ENCODE measurements at places on chromosomes 5 and 9.

GRCh38 chr9:87696641-87697040 is 29.3 kb upstream of the CTSL start:
- no peak for DNase-seq

DNA sequence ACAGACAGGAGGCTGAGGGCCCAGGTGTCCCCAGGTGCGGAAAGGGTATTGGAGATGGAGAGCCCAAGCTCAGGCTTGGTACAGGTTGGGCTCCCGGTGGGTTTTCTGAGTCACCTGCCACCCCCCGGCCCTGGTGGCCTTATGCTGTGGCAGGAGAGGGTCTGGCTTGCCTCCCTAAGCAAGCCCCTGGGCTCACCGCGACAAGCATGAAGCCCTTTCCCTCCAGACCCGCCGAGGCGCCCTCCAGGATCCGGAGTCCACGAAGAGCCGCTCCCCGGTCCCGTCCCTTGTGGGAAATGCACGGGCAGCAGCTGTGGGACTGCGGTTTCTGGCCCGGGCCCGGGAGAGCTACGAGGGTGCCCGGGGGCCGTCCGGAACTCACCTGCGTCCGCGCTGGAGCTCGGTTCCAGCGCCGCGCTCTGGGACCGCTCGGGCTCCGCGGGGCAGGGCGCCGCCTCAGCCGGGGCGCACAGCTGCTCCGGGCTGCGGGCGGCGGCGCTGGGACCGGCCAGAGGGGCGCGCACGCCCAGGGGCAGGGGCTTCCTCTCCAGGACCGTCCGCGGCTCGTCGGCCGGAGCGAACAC is 757 bp downstream of the SAPCD2 start:
- DNase-seq: peak; percentile 35

GRCh38 chr5:402615-403359 is 40.2 kb upstream of the EXOC3 start:
- no peak for DNase-seq

- DNase-seq: no peak
These were observed 785.3 kb upstream of the RIOK2 start for GRCh38 chr5:97968346-97968745.

GRCh38 chr5:43396762-43397304 is 15.4 kb downstream of the CCL28 start:
- peak; percentile 85 for DNase-seq

DNA sequence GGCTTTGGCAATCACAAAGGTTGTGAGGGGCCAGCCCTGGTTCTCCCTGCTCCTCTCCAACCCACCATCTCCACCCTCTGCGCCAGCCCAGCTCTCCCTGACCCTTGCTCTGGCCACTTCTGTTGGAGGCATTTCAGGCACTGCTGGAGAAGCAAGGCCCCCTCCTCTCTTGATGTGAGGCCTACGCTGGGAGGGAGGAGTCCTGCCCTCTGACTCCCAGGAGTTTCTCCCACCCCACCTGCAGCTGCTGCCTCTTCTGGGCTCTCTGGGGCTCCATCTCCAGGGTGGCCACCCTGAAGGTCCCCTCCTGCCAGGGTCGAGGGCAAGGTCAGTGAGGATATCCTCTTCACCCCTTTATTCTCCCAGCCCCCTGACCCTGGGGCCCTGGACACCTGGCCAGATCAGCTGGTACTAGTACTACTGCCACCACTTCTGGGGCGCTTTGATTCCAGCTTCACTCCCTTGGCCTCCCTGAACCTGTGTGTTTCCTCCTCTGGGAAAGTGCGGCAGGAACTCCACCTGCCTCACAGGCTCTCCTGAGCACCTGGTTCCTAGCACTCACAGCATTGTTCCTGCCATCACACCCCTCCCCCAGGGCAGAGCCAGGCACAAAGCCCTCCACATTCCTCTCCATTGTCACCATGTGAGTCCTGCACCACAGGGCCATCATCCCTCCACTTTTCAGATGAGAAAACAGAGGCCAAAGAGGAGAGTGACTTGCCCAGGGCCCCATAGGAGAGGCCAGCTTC is 23.8 kb upstream of the TDRD7 start:
- no peak for DNase-seq

- DNase-seq: no peak
These were observed 134.6 kb upstream of the RAPGEF1 start for GRCh38 chr9:131874447-131874846.

- DNase-seq: no peak
These were observed 98.1 kb downstream of the SREK1 start for GRCh38 chr5:66242050-66242715.

Data from large intestine (tissue), 12 donors.